ENCODE measurements at places on chromosomes 12 and 14. TPM values are rescaled to one million over a fixed set of nuclear protein-coding genes. Genes with fewer than 3 reads are reported as not detected.

KRT86 gene
- polyA plus RNA-seq, result not detected

KRT1 gene
- not detected for polyA plus RNA-seq

EID3 gene
- polyA plus RNA-seq, result 2.3 TPM

EGLN3 gene
- polyA plus RNA-seq, result 0.08 TPM

TGM1 gene
- polyA plus RNA-seq, result 1.3 TPM

SLCO1B1 gene
- polyA plus RNA-seq, result not detected

RFX4 gene
- polyA plus RNA-seq, result not detected

USP15 gene
- polyA plus RNA-seq, result 64.3 TPM

PKP2 gene
- 0.03 TPM for polyA plus RNA-seq

SERPINA10 gene
- not detected for polyA plus RNA-seq

CLSTN3 gene
- 8.3 TPM for polyA plus RNA-seq

CCDC175 gene
- polyA plus RNA-seq, result not detected

INSM2 gene
- polyA plus RNA-seq, result not detected

PLEK2 gene
- polyA plus RNA-seq, result 3.5 TPM

CELA1 gene
- polyA plus RNA-seq, result not detected

PTPRO gene
- polyA plus RNA-seq, result 0.35 TPM

LLPH gene
- 30.5 TPM for polyA plus RNA-seq

LETMD1 gene
- polyA plus RNA-seq, result 38.1 TPM

AQP2 gene
- polyA plus RNA-seq, result not detected

PMCH gene
- not detected for polyA plus RNA-seq

VWF gene
- polyA plus RNA-seq, result 0.15 TPM

RFLNA gene
- polyA plus RNA-seq, result 0.03 TPM

SMCO2 gene
- not detected for polyA plus RNA-seq

ACOT4 gene
- polyA plus RNA-seq, result 0.17 TPM

CACNA2D4 gene
- 0.47 TPM for polyA plus RNA-seq

RPL10L gene
- polyA plus RNA-seq, result not detected

SRRM4 gene
- polyA plus RNA-seq, result not detected

IAPP gene
- polyA plus RNA-seq, result not detected

ADGRD1 gene
- 6.9 TPM for polyA plus RNA-seq

SOAT2 gene
- 0.12 TPM for polyA plus RNA-seq

TMEM121 gene
- 0.30 TPM for polyA plus RNA-seq

CYP27B1 gene
- polyA plus RNA-seq, result 0.26 TPM

NKX2-1 gene
- not detected for polyA plus RNA-seq

SCN8A gene
- polyA plus RNA-seq, result 12.8 TPM

C12orf54 gene
- polyA plus RNA-seq, result not detected

IKBIP gene
- polyA plus RNA-seq, result 58.5 TPM

RNASE4 gene
- 43.9 TPM for polyA plus RNA-seq

FOS gene
- 347 TPM for polyA plus RNA-seq

FGF23 gene
- polyA plus RNA-seq, result not detected

SYNDIG1L gene
- not detected for polyA plus RNA-seq

KRT82 gene
- not detected for polyA plus RNA-seq

P2RX2 gene
- polyA plus RNA-seq, result not detected

RTN1 gene
- polyA plus RNA-seq, result 0.35 TPM

NINJ2 gene
- 1.8 TPM for polyA plus RNA-seq

AKAP6 gene
- 3.3 TPM for polyA plus RNA-seq

POMT2 gene
- polyA plus RNA-seq, result 11.0 TPM

RNASE2 gene
- not detected for polyA plus RNA-seq

SERPINA5 gene
- not detected for polyA plus RNA-seq

CLEC2A gene
- not detected for polyA plus RNA-seq

COCH gene
- 0.27 TPM for polyA plus RNA-seq

NUAK1 gene
- 4.6 TPM for polyA plus RNA-seq

PTCSC3 gene
- polyA plus RNA-seq, result not detected

Measured in fibroblast of lung (primary cell).